ENCODE measurements at places on chromosomes 16 and 17.

GRCh38 chr17:41571561-41572434 lies at the start of gene KRT9:
Gene KRT9, minus strand, starts transcription at chr17:41572059. Its CDS starts 67 bp downstream, at chr17:41571992.
- DNase-seq, result no peak

- peak; percentile 9 for DNase-seq
Observed at GRCh38 chr16:2838928-2839327, 8.8 kb downstream of the ZG16B start.

DNA sequence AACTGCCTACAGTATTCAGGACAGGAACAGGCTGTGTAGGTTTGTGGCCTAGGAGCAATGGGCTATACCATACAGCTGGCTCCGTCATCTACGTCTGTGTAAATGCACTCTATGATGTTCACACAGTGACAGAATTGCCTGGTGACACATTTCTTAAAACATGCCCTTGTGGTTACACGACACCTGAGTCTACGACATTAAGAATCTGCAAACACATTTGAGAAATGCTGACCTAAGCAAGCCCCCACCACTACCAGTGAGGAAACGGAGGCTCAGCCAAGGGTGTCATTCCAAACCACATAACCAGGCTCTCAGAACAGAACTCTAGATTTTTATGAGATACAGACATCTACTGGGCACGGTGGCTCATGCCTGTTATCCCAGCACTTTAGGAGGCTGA lies 23.5 kb downstream of the USP36 start:
- DNase-seq, result no peak

DNA sequence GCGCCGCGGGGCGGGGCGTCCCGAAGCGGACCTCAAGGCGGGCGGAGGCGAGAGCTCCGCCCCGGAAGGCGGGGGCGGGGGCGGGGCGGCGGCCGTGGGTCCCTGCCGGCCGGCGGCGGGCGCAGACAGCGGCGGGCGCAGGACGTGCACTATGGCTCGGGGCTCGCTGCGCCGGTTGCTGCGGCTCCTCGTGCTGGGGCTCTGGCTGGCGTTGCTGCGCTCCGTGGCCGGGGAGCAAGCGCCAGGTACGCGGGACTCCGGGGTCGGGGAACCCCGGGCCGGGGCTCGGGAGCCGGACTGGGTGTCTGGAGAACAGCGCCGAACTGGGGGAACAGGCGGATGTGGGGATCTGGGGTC lies at the start of gene TNFRSF12A:
Gene TNFRSF12A, plus strand, starts transcription at position 122 of the 357 bp plus-strand sequence. Its CDS starts 30 bp downstream, at position 152.
- peak; percentile 33 for DNase-seq

DNA sequence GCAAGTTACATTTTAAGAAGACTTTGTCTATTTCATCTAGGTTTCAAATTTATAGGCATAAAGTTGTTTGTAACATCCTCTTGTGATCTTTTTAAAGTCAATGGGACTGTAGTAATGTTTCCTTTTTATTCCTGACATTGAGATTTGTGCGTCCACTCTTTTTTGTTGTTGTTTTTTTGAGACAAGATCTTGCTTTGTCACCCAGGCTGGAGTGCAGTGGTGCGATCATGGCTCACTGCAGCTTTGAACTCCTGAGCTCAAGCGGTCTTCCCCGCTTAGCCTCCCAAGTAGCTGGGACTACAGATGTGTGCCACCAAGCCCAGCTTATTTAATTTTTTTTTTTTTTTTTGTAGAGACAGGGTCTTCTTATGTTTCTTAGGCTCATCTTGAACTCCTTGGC lies 29.9 kb downstream of the RPTOR start:
- no peak for DNase-seq

- DNase-seq, result no peak
Observed at GRCh38 chr17:58204796-58205195, 12.3 kb downstream of the EPX start.

GRCh38 chr17:78357177-78357586 lies 2.7 kb downstream of the SOCS3 start:
- no peak for DNase-seq

DNA sequence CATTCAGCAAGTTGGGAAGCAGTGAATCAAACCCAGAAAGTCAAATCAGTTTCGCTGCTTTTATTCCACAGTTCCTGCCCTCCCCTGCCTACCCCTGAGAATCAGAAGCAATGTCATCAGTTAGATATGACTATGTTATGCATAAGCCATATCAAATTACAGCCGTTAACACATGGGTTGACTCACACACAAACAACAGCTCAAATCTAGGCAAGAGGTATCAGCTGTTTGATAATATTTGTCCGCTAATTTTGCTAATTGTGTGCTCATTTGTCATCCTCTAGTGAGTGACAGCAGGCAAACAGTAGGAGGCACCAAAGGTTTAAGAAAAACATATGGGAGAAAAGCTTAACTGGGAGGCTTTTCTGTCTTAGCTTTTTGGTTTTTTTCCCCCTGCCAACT lies 327.4 kb upstream of the CCL2 start:
- DNase-seq, result no peak

GRCh38 chr16:49129935-49130334 lies 151.7 kb downstream of the CBLN1 start:
- DNase-seq, result no peak

DNA sequence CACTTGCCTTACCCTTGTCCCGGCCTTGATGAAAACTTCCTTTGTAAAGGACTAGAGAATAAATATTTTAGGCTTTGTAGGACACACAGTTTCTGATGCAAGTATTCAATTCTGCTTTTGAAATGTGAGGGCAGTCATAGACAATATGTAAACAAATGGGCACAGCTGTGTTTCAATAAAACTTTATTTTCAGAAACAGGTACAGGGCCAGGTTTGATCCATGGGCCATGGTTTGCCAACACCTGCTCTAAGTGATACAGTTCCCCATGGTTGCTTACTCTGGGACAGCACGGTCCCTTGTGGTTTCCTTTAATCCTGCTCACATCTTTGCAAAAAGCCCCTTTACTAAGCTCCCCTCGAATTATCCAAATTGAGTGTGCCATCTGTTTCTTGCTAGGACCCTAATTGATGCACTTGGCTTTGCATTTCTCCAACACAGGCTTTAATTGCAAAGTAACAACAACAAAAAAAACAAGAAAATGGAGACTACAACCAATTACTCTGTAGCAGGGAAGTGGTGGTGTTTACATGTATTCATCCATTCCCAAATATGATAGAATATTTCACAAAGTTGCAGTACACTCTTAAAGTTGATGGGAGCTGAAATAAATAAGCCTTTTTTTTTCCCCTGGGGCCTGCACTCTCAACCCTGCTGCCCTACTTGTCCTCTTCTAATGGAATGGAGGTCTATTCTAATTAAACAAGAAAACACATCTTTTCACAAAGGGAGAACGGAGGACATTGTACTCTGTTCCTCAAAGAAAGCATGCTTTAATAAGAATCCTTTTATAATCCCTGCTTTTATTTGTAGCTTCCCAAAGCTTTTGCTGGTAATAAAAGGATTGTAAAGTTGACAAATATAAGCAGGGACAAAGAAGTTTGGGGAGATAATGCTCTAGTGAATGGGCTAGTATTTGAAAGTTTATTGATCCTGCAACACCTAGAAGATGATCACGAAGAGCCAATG lies 37.7 kb upstream of the TOX3 start:
- DNase-seq, result no peak

- no peak for DNase-seq
Observed at GRCh38 chr16:58034774-58035173, 9.2 kb downstream of the MMP15 start.

GRCh38 chr17:50414808-50415207 lies 11.2 kb upstream of the ACSF2 start:
- no peak for DNase-seq

DNA sequence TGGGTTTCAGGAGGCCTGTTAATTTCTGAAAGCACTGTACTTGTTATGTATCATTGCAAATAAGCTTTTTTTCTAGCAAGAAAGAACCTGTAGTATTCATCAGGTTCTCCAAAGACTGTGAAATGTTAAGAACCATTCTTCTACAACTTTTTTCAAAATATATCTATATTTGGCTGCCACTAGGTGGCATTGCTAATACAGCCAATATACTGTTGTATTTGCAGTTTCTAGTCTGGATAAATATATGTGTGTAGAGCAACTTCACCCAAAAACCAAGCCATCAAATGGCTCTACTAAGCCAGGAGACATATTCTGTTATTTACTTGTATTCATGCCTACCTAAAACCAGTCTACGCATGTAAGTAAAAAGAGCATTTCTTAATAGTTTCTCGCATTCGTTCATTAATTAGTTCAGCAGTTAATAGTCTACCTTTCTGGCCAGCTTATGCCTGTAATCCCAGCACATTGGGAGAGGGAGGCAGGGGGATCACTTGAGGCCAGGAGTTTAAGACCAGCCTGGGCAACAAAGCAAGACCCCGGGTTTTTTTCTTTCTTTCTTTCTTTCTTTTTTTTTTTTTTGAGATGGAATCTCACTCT lies 39.5 kb downstream of the VMP1 start:
- no peak for DNase-seq

- no peak for DNase-seq
Observed at GRCh38 chr17:1986783-1987451, 38.2 kb downstream of the RTN4RL1 start.

DNA sequence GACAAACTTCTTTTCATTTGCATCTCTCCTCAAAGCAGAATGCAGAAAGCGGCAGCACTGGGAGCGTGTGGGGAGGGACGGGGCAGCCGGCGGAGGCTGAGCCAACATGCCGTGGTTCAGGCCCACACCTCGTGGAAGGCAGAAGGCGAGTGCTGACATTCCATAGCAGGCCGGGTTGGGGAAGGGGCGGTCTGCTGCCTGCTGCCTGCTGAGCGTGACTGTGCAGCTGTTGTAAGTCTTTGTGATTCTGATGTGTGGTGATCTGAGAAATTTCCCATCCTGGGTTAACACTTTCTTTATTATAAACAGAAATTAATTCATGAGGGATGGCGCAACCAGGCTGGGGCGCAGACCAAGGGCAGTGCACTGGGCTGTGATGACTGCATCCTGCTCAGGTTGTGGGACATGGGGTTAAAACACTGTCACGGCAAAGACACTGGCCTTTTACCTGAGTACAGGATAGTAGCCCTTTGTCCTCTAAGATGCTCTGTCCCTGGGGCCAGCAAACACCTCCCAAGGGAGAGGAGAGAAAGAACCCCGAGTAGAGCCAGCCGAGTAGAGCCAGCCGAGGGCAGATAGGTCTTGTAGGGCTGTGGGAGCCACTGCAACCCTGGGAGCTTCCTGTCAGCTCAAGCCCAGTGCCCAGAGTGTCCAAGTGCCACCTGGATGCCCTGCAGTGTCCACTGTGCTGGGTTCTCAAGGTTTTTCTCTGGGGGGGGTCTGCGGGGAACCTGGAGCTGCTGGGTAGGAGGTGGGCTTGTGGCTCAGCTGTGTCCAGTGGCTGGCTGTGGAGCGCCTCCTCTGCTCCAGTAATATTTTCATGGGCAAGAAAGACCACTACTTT lies 8.8 kb upstream of the DNASE1 start:
- no peak for DNase-seq

DNA sequence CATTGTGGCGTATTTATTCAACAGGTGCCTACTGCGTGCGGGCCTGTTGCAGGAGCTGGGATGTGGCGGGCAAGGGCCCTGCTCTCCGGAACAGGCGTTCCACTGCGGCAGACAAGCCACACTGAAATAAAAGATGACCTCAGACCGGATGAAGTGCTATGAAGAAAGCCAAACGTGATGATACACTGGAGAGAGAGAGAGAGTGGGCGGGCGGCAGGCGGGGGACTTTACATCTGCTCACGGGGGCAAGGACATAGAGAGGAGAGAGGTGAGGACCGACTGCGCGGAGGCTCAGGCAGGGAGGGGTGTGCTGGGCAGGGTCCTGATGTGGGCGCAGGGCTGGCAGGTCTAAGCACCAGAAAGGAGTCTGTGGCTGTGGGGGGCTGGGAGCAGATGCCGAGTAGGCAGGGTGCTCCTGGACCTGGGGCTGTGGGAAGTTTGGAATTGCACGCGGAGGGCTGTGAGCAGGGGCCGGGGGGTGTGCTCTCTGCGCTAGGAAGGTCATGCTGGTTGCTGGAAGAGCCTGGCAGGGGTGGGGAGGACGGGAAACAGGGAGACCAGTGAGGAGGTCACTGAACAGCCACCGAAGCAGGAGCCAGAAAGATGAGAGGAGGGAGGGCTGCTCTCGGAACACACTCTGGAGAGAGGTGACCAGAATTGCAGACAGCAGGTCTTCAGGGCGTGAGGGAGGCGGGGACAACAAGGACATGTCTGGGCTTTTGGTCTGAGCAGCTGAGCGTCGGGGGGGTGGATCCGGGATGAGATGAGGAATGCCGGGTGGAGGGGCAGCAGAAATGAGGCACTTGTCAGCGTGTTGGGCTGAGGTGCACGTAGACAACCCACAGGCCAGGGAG lies 9.9 kb downstream of the MXRA7 start:
- no peak for DNase-seq

DNA sequence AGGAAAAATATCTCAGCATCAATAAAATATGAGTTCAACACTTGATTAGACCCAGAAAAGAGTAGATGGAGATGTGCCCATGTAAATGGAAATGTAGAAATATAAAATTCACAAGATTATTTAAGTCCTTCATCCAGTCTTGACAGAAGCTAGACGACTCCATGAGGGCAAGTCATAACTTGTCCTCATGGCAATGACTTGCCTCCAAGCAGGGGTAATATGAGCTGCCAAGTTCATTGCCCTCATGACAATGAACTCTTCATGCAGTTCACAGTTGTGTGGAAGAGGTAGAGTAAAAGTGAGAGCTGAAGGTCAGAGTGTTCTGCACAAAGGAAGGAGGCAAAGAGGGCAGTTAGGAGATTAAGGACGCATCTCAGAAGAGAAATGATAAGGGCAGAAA lies 22.3 kb downstream of the CDH11 start:
- no peak for DNase-seq

GRCh38 chr17:50863221-50863843 lies 2.8 kb downstream of the TOB1 start:
- no peak for DNase-seq

DNA sequence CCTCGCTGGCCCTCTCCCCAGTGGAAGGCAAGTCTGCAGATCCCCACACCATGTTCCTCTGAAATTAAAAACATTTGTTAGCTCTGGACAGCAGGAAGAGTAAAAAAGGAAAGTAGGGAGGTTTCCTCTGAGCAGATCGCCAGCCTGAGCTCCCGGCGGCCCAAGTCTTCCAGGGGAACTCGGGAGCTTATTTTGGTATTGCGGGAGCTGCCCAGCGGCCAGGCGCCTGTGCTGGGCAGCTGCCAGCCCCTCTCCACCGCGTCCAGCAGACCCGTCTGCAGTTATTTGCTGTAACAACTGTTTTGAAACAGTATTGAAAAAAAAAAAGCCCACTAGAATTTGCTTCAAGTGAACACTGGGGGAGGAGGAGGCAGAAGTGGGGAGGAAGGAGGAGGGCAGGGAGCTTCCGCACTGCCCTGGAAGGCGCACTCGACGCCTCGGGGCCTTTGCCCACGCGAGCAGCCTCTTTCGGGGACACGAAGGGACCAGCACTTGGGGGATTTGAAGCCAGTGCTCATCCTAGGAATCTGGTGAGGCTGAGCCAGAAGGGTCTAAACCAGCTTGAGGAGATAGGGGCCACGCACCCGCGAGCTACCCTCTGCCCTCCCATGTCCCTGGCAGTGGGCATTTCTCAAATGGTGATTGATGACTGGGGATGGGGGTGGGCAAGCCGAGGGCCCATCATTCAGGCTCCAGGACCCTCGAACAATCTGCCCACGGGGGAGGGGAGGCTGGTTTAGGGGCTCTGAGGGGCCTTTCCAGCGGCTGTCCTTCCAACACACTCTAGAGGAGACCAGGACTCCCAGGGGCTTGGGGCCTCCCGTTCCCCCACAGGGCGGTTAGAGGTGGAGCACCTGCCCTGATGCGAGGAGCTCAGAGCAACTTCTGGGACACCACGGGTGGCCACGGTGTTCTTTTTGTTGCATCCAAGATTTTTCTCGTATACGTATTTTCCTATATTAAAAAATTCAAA lies 3.0 kb upstream of the BAHCC1 start:
- DNase-seq, result peak; percentile 44
